Eye (tissue), 1 donor: ENCODE measurements at places on chromosomes 16 and 17.

- no peak for DNase-seq
These were observed 143.6 kb upstream of the NOL11 start for GRCh38 chr17:67573987-67574657.

- DNase-seq, result peak; percentile 64
These were observed 27.0 kb upstream of the NTN1 start for GRCh38 chr17:8994319-8994718.

DNA sequence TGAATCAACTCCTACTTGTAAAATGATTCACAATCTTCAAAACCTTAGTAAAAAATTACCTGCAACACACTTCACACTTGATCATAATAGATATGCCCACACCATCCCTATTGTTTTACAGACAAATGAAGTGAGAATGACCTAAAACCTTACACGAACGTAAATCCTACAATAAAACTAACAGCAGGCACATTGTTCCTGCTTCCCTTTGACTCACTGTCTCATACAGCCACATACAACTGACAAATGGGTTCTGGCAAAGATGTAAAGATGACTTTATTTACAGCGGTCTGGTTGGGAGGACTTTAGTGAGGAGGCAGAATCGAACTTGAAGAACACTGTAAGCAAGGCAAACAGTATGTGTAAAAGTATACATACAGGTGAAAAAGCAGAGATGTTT is 188.7 kb downstream of the MYO1D start:
- DNase-seq, result no peak

DNA sequence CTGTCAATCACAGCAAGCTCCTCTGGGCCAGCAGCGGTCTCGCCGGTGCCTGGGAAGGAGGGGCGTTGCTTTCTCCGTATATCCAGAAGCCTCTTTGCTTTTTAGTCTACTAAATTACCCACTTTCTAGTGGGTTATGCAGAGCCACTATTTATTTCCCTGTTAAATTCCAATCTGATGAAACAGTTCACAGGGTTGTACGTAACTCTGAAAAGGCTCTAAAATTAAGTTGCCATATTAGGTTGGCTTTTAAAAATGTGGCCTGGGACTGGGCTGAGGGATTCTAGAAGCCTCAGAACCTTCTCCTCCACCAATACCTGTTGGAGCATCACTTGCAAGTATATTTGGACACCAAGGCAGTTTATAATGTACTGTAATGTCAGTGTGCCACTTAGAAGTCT is 27.2 kb downstream of the MARCHF10 start:
- no peak for DNase-seq

DNA sequence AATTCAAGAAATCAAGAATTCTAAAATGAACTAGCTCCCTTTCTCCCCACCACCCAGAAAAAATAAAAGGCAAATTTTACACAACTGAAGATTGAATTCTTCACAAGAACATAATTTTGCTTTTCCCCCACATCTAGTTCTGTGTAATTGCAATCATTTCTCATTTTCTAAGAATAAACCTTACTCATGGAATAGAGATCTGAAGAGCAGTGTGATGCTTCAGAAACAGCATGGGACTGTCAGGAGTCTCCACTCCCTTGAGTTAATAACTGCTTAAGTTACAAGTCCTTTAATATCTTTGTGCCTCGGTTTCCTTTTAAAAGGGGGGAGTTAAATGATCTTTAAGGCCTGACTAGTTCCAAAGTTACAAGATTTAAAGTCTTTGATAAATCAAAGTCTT is 53.7 kb downstream of the CACNG1 start:
- no peak for DNase-seq

DNA sequence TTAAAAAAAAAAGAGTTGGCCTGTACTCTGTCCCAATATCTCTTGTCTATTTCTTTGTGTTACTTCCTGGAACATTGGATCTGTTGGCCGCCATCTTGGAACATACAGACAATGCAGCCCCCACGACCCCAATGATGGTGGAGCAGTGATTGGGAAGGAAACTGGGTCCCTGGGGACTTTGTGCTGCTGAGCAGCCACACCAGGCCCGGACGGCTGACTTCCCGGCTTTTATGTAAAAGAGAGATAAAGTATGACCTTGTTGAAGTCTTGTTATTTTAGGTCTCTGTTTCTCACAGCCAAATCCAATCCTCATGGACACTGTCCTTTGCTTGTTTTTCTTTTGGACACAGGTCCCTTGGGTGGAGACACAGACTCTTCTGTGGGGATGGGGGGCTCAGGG is 204.5 kb downstream of the SALL1 start:
- no peak for DNase-seq

DNA sequence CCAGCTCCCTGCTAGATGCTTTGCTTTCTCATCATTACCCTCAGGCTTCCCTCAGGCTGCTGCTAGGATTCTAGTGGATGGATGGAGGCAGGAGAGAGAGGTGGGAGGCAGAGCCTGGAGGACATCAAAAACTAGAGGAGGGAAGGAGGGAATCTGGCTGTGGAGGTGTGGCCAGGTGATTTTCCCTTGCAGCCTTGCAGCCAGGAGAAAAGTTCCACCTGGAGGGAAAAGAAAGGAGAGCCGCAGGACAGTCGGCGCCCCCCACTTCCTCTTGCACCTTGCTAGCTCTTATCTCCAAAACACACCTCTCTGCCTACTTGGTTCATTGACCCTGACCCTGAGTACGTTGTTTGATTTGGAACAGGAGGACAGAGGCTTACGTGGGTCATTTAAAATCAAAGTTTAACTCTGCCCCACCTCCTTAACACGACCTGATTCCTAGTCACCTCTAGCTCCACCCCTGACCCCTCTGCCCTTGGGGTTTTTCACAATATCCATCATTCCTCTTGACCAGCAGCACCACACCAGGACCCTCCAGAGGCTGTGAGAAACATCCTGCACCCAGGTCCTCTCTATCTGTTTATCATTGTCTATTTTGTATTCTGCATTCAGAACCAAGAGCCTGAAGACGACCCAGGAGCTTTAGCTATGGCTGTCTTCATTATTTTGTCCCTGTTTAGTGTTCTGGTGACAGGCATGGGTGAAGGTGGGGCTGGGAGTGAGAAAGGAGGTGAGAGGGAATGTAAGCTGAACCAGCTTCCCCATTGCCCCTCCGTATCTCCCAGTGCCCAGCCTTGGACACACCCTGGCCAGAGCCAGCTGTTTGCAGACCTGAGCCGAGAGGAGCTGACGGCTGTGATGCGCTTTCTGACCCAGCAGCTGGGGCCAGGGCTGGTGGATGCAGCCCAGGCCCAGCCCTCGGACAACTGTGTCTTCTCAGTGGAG is 15.9 kb downstream of the AOC3 start:
- DNase-seq, result no peak

DNA sequence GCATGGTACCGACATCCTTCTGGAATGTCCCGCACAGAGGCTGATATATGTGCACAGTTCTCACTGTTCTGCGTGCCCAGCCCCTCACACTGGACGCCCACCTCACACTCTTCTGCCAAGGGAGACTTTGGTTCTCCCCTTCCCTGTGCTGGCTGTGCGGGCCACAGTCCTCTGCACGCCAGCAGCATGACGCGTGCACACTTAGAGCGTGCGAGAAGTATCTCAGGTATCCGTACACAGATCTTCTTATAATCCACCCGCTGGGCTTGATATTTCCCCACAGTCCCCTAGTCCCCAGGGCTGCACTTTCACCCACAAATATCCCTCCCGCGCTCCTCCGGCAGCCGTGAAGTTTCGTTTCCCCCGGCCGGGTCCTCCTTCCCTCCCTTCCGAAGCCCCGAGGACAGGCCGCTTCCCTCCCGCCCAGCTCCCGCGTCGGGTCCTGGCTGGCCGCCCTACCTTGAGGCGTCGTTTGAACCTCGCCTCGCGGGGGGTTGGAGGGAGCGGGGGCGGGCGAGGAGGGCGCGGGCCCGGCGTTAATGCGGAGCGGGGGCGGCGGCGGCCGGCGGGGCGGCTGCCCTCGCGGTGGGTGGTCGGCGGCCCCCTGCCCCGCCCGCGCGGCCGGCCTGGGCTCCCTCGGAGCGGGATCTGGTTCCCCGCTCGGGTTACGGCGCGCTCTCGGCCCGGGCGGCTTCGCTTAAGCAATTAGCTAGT is 5.0 kb upstream of the FOXF1 start:
- peak; percentile 63 for DNase-seq

DNA sequence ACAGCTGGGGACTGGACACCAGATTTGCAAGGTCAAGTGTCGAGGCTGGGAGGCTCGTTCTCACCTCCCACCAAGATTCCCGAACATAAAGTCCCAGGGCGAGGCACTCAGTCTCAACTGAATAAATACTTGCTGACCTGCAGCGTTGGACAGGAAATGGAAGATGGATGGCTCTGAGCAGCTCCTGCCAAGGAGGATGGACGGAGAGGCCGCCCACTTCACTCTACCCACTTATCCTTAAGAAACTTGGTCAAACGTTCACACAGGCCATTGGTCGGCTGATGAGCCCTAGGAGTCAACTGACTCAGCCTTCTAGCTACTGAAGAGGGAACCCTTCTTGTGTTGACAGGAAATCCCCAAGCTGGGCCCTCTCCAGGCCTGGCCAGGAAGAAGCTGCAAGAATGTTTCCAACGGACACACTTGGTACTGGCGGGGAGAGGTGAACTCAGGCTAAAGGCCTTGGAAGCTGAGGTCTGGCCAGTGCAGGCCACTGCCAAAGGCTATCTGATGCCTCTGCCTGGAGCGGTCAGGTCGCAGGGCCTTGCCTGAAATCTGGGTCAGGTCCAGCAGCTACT is 50.0 kb downstream of the VAC14 start:
- DNase-seq, result no peak

DNA sequence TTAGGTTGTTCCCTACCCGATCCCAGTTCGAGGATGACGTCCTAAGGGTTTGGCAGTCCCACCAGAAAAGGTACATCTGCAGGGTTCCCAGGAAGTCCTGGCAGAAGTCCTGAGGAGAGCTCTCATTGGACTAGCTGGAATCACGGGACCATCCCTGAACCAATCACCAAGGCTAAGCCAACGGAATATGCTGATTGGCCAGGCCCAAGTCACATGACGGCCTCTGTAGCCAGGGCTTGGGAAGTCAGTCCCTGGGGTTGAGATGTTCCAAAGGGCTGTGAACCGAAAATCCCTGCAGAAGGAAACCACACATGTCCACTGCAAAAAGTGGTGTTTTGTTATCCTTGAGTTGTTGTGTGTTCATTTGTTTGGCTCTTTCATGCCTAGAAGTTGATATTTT is 68.2 kb upstream of the ZNF423 start:
- DNase-seq, result no peak

DNA sequence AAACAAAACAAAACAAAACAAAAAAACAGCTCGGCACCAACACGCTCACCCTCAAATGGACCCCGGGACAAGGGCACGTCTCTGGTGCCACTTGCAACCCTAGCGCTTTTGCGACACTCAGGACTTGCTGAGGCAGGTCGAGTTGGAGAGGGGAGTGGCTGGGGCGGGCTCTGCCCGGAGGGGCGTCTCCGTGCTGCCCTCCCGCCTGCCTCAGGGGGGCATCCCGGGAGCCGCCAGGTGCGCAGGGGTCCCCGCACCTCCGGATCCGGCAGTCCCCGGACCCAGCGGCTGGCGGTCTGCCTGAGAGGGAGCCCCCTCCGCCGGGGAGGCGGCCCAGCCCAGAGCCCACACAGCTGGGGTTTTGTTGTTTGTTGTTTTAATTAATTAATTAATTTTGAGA is at the start of gene SLC52A1:
Gene SLC52A1 (minus strand): TSS at position 112 of the 400 bp plus-strand sequence. CDS start 820 bp downstream, outside the sequence.
- DNase-seq, result no peak
